A172 (cell line): ENCODE measurements at places on chromosomes 16 and 17. TPM values are rescaled to one million over a fixed set of nuclear protein-coding genes. Genes with fewer than 3 reads are reported as not detected.

GRCh38 chr16:79483336-79483735, 117.2 kb downstream of the MAF start:
- no peak for DNase-seq

GRCh38 chr16:53458635-53459034, 24.4 kb downstream of the RBL2 start:
- no peak for DNase-seq

- peak; percentile 89 for DNase-seq
Measured at GRCh38 chr17:32253117-32253611, 12.5 kb upstream of the RHBDL3 start.

DNA sequence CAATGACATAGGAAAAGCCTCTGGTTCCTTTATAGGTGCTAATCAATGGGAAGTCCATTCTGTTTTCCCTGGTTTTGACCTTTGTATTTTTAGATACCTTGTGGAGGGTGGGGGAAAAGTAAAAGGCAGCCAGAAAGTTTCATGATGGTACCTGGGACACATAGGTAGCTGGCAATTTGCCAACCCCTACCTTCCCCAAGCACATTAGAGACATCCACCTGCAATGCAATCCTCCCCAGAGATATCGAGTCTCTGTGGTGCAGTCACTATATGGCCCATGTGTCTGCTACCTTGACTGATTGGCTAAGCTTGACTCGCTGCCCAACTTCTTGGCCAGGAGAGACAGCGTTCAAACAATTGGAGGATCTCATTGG, 86.4 kb downstream of the IRX3 start:
- no peak for DNase-seq

- DNase-seq, result peak; percentile 65
Measured at GRCh38 chr16:48366165-48367093, 18.8 kb downstream of the SIAH1 start.

GRCh38 chr16:10859658-10860057, 17.3 kb upstream of the CIITA start:
- no peak for DNase-seq

GRCh38 chr16:22813948-22814710, at the start of gene HS3ST2:
Gene HS3ST2 (plus strand): TSS chr16:22814162. CDS start chr16:22814611, 449 bp downstream.
- DNase-seq, result no peak

DNA sequence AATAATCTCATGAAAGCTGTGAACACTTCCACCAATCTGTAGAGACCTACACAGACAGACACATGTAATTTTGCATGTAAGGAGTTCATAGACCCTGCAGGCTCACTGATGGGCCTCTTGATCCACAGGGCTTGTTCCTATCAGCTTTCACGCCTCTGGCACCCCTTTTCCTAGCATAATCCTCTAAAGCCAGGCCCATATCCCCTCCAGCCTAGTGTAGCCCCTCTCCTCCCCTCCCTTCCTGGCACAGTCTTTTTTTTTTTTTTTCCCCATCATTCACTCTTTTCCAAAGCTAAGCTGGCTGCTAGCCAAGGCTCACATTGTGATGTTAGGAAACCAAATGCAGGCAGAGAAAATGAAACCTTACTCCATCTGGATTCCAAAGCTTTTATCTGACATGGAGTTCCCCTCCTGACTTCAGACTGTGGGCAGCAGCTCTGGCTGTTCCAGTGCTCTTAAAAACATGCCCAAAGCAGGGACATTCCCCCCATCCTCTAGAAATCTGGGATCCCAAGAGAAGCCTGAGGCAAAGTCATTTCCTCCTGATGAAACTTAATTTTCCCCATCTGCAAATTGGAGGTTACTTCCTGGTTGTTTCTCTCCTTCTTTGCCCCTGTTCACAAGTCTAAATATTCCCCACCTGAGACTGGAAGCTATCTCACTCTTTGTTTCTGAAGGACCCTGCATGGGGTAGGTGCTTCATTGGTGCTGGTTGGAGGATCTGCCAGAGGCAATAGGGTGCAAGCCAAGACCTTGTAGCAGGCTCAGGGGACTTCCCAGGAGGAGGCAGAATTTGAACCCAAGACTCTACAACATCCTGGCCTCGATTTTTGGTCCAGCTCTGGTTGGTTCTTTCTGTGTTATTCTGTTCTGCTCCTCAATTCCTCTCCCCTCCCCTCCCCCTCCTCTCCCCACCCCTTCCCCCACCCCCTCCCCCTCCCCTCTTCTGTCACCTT, 9.9 kb upstream of the CCL5 start:
- DNase-seq, result peak; percentile 45

DNA sequence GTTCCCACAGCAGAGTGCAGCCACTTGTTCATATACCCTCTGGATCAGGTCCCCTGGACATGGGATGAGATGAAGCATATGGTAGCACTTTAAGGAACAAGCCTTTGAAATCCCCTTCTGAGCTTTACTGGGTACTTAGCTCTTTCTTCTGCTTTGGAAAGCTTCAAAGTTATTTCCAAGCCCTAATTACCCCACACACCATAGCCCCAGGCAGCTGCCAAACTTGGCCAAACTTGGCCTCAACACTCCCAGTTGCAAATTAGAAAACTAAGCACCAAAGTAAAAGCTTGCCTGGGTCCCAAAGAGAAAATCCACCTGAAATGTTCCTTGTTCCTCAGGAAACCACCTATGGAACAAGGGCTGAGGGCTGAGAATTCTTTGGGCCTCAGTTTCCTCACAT, 15.7 kb upstream of the MT4 start:
- DNase-seq, result no peak

The HBA2 gene
- total RNA-seq, result not detected in 2 replicates

The MT1F gene
- total RNA-seq, result not detected in 2 replicates

The ZNF668 gene
- 31.2 and 35.5 TPM in 2 replicates for total RNA-seq

The JUP gene
- 64.6 and 78.6 TPM in 2 replicates for total RNA-seq
